NCI-H460 (cell line): ENCODE measurements at places on chromosomes 7 and 10. TPM values are rescaled to one million over a fixed set of nuclear protein-coding genes. Genes with fewer than 3 reads are reported as not detected.

The LRRD1 gene
- total RNA-seq = not detected in 2 replicates

The VIPR2 gene
- 0.30 and 0.43 TPM in 2 replicates for total RNA-seq

The PNLIPRP1 gene
- not detected in 2 replicates for total RNA-seq

The GNAT3 gene
- total RNA-seq = not detected in 2 replicates

The DRGX gene
- total RNA-seq = not detected in 2 replicates
